ENCODE measurements at places on chromosomes 12 and 14.

- no peak for DNase-seq
These were observed 262.7 kb upstream of the PLEKHG7 start for GRCh38 chr12:92440072-92440471.

DNA sequence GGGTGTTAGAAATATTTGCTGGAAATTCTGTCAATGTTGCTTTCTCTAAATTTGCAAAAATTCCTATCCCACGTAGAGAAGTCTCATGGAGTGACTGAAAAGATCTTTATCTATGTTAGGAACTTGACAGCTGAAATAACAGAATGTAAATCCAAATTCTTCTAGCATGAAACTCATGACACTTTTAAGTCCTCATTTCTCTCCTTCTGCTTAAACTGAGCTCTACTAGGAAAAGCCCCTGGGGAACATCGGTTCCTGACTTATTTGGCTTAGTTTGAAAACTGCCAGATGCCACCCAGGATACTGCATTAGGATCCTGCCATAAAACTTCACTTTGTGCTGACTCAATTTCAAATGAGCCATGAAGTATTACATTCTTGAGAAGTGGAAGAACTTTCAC, 426.0 kb downstream of the GALC start:
- DNase-seq, result no peak

DNA sequence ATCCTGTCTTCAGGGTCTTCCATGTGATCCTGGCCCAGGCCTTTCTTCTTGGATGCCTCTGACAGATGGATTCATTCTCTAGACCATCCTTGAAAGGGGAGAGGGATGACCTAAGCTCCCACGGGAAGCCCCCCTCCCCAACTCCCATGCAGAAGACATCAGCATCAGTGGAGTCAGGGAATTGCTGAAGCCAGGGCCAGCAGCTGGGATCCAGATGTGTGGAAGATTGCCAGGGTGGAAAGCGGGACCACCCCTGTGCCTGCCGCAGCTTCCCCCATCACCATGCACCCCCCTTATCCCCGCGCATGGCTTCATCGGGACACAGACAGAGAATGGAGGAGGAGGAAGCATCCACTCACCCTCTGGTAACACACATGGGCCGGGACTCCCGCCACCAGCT, 183.6 kb upstream of the PRMT8 start:
- DNase-seq, result no peak

DNA sequence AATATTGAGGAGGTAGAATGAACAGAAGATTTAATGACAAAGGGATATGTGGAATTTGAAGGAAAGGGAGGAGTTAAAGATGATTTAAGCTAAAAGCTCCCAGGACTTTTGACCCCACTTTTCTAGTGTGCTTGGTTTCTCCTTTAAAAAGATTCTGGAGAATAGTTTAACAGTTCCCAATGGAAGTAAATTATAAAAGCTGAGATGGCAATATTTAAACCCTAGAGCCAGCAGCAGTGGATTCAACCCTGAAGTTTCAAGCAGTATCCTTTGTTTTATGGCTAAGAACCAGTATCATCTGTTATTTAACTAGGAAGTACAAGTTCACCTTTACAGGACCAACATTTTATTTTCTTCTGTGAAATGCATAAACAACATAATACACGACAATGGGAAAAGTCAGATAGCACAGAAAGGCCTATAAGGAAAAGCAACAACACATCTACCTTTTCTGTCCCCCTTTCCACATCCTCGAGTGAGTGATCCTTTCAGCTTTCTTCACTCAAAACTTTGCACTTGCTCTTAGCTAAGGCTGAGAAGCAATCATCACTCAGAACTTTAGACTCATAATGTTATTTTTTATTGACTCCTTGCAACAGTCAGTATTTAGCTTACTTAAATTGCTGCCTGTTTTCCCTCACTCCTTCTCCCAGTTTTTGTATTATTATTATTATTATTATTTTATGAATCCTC, 264.5 kb downstream of the FBXL14 start:
- DNase-seq, result no peak

DNA sequence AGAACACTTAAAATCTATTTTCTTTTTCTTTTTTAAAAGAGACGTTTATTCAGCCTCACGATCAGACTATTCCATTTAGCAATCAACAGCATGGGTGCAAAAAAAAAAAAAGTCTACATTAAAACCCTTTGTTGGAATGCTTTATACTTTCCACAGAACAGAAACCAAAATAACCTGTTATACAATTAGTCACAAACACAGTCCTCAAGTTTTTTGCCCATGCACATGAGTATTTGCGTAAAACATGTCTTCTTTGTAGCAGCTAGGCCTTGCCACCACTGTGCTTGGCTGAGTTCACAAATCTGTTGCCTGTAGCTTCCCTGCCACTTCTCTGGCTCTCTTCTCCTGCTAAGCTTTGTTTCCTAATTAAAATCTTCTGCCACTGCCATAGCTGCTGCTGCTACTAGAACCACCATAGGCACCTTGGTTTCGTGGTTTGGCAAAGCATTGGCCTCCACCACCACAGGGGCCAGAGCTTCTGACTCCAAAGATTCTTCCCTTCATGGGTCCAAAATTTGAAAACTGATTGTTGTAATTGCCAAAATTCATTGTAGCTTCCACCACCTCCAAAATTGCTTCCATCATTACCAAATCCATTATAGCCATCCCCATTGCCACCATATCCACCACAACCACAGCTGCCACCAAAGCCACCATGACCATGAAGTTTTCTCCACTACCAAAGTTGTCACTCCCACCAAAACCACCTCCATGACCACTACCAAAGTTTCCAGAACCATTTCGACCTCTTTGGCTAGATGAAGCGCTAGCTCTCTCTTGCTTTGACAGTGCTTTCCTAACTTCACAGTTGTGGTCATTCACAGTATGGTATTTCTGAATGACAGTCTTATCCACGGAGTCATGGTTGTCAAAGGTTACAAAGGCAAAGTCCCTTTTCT, 38.1 kb downstream of the KLRG1 start:
- DNase-seq, result no peak

- no peak for DNase-seq
These were observed 314.1 kb downstream of the SNAPC1 start for GRCh38 chr14:62076368-62076767.

DNA sequence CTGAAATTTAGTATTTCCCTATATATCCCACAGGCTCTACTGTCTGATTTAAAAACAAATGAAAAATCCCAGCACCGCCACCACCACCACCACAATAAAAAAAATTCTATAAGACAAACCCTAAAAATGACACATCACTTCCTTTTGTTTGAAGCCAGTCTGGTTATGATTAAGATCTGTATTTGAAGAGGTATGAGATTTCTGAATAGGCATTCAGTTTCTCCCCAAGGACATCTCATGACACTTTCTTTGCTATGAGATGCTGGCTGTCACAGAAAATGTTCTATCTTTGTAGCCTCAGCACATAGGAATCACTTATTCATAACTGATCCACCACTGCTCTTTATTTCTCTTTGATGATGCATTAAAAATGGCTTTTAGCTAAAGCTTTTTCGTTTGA, 1071.0 kb downstream of the SLC6A15 start:
- DNase-seq, result no peak

GRCh38 chr14:49947506-49947905, 54.6 kb downstream of the ARF6 start:
- DNase-seq, result no peak

DNA sequence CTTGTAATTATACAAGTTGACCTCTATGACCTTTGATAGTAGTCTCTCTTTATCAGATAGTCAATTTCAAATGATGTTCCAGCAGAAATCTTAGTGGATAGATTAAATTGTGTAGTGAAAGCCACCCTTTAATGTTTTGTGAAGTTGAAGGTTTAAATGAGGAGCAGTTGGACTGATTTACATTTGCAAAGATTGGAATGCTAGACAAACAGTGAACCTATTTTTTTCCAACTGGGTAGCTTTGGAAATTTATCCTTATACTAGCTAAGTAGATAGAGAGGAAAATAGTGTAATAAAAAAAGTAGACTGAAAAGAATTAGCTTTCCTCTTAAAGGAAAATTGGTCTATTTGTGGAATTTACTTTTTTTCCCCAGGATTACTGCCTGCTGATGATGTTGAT, 53.7 kb downstream of the LMO3 start:
- no peak for DNase-seq

GRCh38 chr12:105978276-105978675, 160.5 kb downstream of the NUAK1 start:
- no peak for DNase-seq

DNA sequence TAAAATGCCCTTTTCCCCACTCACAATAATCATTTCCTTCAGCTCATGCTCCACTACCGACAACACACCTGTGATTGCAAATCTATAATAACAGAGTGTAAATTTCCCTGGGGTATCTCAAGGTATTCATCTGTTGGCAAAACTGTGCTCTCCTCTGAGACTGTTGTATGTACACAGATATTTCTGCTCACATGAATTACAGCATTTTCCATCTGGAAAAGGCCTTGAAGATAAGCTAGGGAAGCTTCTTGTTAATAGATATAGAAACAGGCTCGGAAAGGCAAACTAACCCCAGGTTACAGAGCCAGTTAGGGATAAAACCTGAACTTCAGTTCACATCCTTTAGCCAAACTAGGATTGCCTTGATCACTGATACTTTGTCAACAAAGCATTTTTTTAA, 210.4 kb upstream of the KRR1 start:
- no peak for DNase-seq

DNA sequence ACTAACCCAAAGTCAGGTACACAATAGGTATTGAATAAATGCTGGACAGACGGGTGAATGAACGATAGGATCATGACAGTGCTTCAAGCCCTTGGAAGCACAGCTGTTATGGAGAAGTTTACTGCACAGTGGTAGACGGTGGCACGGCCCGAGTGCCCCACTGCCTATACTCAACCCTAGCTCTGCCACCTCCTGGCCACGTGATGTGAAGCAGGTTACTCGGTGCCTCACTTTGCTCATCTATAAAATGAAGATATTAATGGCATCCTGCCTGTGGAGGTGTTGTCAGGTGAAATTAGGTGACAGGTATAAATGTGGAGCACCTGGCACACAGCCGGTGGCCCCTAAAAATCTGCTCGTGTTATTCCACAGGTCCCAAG, 5.8 kb downstream of the ASB2 start:
- DNase-seq, result no peak

- no peak for DNase-seq
These were observed 133.2 kb upstream of the NOVA1 start for GRCh38 chr14:26730929-26731618.

- no peak for DNase-seq
These were observed 77.7 kb downstream of the KCNK10 start for GRCh38 chr14:88245321-88245720.

GRCh38 chr14:79580906-79581305, 630.4 kb downstream of the DIO2 start:
- DNase-seq, result no peak

- peak; percentile 74 for DNase-seq
These were observed at the start of gene BCAT1 for GRCh38 chr12:24948757-24949722. Gene BCAT1 (minus strand): TSS chr12:24949101. CDS start chr12:24948932, 169 bp downstream.

GRCh38 chr14:42277840-42278239, 671.2 kb downstream of the LRFN5 start:
- no peak for DNase-seq

DNA sequence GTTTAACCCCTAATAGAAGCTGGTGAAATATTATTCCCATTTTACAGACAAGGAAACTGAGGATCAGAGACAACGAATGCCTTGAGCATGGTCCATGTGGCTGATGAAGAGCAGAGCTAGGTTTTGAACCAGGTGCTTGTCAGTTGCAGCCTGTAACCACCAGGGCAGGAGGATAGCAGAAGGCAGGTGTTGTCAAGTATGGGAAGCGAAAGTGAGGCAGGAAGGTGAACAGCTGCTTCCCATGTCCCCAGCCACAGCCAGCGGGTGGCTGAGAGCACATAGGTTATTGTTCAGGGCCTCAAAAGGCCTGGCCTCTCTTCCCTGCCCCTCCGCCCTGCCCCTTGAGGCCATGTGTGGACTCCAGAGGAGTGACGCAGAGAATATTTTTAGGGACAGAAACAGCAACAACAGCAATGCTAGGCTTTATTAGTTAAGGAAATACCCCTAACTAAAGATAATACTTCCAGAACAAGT, 39.6 kb downstream of the IQSEC3 start:
- DNase-seq, result no peak

GRCh38 chr14:94480809-94481208, 4.8 kb upstream of the SERPINA9 start:
- DNase-seq, result no peak

- DNase-seq, result no peak
These were observed 25.9 kb downstream of the SSH1 start for GRCh38 chr12:108831309-108831991.
